ENCODE measurements at places on chromosomes 5 and 9. TPM values are rescaled to one million over a fixed set of nuclear protein-coding genes. Genes with fewer than 3 reads are reported as not detected.

FSTL4 gene
- total RNA-seq = under 0.01 TPM

RUSC2 gene
- total RNA-seq = 17.8 TPM

IFNA21 gene
- not detected for total RNA-seq

GDNF gene
- under 0.01 TPM for total RNA-seq

PCDHAC1 gene
- under 0.01 TPM for total RNA-seq

NCS1 gene
- 0.27 TPM for total RNA-seq

SLC36A3 gene
- not detected for total RNA-seq

TOR2A gene
- 15.9 TPM for total RNA-seq

GRXCR2 gene
- not detected for total RNA-seq

PRSS3 gene
- 0.27 TPM for total RNA-seq

ZNF454 gene
- 0.54 TPM for total RNA-seq

CDH10 gene
- under 0.01 TPM for total RNA-seq

TLX3 gene
- not detected for total RNA-seq

CNTFR gene
- total RNA-seq = not detected

NKD2 gene
- under 0.01 TPM for total RNA-seq

STK32A gene
- total RNA-seq = not detected

ADAMTSL2 gene
- under 0.01 TPM for total RNA-seq

HRCT1 gene
- not detected for total RNA-seq

IL5 gene
- total RNA-seq = not detected

PIP5KL1 gene
- 0.27 TPM for total RNA-seq

IRGM gene
- total RNA-seq = 4.0 TPM

PIK3R1 gene
- total RNA-seq = 46.6 TPM

CDC23 gene
- total RNA-seq = 18.9 TPM

SLC36A2 gene
- total RNA-seq = under 0.01 TPM

SELENOP gene
- 33.9 TPM for total RNA-seq

EGFL7 gene
- total RNA-seq = 272 TPM

IFNB1 gene
- under 0.01 TPM for total RNA-seq

FCN2 gene
- total RNA-seq = not detected

POU5F2 gene
- 1.6 TPM for total RNA-seq

FBP2 gene
- not detected for total RNA-seq

TMEM174 gene
- total RNA-seq = not detected

NLN gene
- total RNA-seq = 11.6 TPM

CCL27 gene
- total RNA-seq = not detected

PCDHGB3 gene
- 3.5 TPM for total RNA-seq

KCNN2 gene
- total RNA-seq = under 0.01 TPM

RNF130 gene
- total RNA-seq = 194 TPM

ZBTB26 gene
- total RNA-seq = 7.0 TPM

MEGF10 gene
- total RNA-seq = 0.27 TPM

GABRA6 gene
- not detected for total RNA-seq
